Osteoblast (primary cell): ENCODE measurements at places on chromosomes 12 and 14. TPM values are rescaled to one million over a fixed set of nuclear protein-coding genes. Genes with fewer than 3 reads are reported as not detected.

TRHDE gene
- total RNA-seq, result under 0.01 and 0.59 TPM in 2 replicates

BEGAIN gene
- total RNA-seq, result 1.1 TPM in 1 of 2 replicates, not detected in the other

DLGAP5 gene
- total RNA-seq, result 4.1 and 5.1 TPM in 2 replicates

AQP2 gene
- not detected in 2 replicates for total RNA-seq

BMP4 gene
- 6.8 and 7.6 TPM in 2 replicates for total RNA-seq

CSRP2 gene
- total RNA-seq, result 10.0 and 13.4 TPM in 2 replicates

SP7 gene
- total RNA-seq, result not detected in 2 replicates

PPP1R12A gene
- total RNA-seq, result 118 and 165 TPM in 2 replicates

TOMM20L gene
- total RNA-seq, result not detected in 2 replicates

FSCB gene
- not detected in 2 replicates for total RNA-seq

FKBP11 gene
- 24.8 and 31.8 TPM in 2 replicates for total RNA-seq

OVCH1 gene
- total RNA-seq, result under 0.01 and 0.29 TPM in 2 replicates

SLC7A7 gene
- total RNA-seq, result 4.3 and 4.7 TPM in 2 replicates

FLRT2 gene
- 39.1 and 46.3 TPM in 2 replicates for total RNA-seq

GRCh38 chr12:109258607-109259544 is 50.2 kb downstream of the FOXN4 start:
- peak; percentile 42 for DNase-seq

DNA sequence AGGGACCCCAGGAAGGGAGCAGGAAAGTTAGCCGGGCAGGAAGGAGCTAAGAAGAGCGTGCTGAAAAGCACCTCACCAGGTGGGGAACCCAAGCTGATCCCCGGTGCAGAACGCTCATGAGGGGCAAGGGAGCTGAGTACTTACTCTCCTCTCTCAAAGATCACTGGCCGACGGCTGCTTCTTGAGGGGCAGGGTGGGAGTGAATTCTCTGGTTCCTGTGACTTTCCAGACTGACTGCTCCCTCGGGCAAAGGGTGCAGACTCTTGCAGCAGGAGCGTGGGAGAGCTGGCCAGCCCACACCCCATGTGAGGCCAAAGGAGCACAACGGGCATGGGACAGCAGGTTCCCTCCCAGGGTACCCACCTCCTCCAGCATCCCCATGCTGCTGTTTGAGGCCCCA is 44.9 kb upstream of the DIO3 start:
- DNase-seq, result no peak

DNA sequence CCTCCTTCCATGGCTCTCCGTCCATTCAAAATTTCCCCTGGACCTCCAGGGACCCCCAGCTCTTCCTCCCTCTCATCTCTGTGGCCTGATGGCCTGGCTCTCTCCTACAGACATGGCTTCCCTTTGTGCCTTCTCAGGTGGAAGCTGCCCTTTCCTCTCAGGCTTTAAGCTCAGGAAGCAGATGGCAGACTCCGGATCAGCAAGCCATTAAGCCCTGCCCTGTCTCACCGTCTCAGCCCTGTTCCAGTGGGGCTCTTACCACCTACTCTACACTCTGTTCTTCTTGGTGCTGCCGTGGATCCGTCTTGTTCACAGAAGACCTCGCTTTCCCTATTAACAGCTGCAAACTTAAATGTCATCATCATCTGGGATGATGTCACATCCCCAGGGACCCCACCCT is 33.1 kb downstream of the NPC2 start:
- no peak for DNase-seq

DNA sequence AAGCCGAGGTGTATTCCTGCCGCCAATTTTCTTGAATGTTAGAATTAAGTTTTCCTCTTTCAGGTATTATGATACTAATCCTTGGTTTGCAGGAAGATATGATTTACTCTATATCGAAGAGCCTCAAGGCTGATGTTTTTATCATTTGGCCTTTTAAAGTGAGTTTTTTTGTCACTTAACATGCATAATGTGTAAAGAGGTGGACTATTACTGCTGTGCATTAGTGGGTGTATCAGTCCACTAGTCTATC is 11.1 kb upstream of the TMPO start:
- DNase-seq, result no peak

DNA sequence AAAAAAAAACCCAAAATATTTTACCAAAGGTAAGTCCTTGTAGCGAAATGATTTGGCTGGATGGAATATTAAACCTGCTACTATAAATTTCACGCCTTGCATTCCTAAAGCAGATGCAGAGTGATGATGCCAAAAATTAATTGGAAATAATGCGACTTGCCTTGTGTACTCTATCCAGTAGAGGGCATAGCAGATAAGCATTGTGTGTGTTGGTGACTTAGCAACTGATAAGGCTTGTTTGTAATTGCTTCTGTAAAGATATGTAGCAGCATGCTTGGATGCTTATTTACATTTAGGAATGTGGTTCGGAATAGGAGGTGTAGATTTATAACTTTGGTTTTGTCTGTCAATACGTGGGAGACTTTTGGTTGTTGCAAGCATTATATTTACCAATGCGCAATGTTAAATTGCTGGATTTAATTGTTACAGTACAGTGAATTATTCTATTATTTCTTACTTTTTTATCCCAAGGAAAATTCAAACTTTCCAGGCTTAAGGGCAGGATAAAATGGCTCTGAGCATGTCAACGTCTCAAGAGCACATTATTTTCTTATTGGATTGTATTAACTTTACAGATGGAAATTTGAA is 80.5 kb downstream of the TMEM260 start:
- peak; percentile 76 for DNase-seq

DNA sequence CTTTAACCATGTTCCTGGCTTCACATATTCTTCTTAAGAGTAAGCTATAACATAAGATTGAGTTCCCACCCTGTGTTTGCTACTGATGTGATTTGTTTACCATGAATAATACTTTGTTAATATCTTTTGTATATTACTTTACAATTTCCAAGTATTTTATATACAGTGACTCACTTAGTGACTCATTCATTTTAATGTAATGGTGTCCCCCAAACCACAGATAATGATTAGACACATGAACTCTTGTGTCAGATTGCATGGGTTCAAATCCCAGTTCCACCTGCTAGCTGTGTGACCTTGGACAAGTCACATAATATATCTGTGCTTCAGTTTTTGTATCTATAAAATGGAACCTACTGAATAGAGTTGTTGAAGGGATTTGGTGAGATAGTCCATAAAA is 76.1 kb downstream of the MYF5 start:
- no peak for DNase-seq

DNA sequence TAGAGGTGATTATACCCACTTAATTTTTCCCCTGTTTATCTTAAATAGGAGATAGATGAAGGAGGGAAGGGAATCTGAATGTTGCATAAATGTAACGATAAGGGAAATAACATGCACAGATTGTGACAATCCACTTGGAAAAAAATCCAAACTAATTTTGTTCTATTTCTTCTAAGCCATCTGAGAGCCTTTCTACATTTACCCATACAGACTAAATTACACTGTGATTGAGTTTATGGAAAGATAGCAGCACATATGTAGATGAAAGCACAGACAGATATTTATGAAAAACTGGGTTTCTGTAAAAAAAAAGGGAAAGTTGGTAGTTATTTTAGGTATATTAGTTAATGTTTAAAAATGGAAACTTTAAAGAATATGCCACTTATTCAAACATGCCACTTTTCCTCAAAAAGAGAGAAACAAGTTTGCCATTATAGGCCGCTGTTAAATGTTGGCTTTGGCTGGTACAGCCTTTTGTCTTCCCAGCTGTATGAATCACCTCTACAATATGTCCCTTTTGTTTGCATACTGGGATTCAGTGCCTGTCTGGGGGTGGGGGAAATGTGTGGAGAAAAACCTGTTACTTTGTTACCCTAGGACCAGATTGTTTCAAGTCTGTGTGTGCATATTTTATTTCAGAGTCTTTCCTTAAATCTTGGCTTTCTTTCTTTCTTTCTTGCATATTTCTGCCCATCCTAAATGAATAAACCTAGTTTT is 470.2 kb upstream of the LMO3 start:
- DNase-seq, result no peak

GRCh38 chr12:70645494-70646317 is 8.5 kb upstream of the PTPRB start:
- DNase-seq, result no peak

GRCh38 chr14:101498526-101498860 is 62.8 kb upstream of the DIO3 start:
- peak; percentile 27 for DNase-seq

- DNase-seq, result no peak
Observed at GRCh38 chr12:4171742-4172141, 101.8 kb upstream of the CCND2 start.

- no peak for DNase-seq
Observed at GRCh38 chr12:5807514-5808219, 137.4 kb downstream of the ANO2 start.

DNA sequence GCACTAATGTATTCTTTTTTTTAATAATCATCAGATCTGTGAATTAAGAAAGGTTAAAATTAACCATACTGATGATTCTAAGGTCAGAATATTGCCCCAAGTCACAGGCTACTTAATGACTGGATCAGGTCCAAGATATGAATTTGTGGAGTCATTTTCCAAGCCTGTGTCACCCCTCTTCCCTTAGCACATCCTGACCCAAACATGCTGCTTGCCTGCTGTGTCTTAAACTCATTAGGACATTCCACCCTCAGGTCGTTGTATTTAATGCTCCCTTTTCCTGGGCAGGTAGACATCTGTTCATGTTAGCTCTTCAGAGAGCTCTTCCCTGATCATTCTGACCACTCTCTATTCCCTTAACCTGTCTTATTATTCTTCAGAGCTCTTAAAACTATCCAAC is 463.5 kb upstream of the PDE3A start:
- no peak for DNase-seq

GRCh38 chr12:49887536-49888401 is 15.9 kb downstream of the FAIM2 start:
- DNase-seq, result peak; percentile 79

- no peak for DNase-seq
Observed at GRCh38 chr14:97180304-97181200, 383.4 kb downstream of the VRK1 start.

DNA sequence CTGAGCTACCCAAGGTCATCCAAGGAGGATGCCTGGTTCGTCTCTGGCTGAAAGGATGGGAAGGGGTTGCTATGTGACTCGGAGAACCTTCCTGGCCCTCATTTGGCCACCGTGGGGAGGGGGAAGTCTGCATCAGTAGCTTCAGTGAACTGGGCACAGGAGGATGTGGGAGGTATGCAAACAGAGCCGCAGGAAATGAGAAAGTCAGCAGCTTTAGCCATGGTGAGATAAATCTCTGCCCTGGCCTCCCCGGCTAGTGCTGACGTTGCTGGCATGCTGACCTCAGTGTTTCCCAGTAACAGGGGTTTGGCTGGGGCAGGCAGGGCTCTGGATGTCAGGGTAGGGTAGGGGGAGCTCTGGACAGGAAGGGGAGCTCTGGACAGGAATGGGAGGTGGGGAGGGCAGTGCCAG is 2.3 kb upstream of the CEBPE start:
- peak; percentile 90 for DNase-seq

DNA sequence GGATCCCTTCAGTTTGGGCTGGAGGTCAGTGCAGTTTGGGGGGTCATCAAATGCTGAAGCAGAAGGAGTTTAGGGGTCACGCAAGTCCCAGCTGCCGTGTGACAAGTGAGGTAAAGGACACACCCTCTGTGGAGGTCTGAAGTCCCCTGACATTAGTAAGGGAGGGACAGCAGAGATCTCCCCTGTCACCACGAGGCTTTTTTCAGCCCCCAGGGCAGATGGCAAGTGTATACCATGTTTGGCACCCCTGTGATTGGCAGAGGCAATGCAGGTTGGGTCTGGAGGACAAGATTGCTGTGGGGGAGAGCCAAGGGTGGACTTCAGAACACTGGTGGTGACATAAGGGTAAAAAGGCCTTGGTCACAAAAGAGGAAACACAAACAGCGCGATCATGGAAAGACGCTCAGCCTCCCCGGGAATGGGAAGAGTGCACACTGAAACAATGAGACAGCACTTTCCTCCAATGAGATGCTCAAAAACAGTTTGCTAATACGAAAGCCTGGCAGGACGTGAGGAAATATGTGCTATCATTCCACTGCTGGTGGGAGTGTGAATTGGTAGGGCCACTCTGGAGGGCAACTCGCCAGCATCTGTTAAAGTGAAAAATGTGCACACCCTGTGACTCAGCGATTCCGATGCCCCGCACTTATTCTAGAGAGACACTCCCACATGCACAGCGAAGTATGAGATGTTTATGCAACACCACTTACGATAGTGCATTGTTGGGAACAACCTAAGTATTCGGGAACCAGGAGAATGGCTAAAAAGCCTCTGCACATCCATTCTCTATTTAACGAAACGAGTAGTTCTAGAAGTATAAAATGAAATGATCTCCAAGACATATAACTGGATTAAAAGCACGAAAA is 14.4 kb upstream of the CD27 start:
- peak; percentile 90 for DNase-seq

GRCh38 chr12:19155981-19156734 is 26.6 kb downstream of the PLEKHA5 start:
- peak; percentile 64 for DNase-seq

DNA sequence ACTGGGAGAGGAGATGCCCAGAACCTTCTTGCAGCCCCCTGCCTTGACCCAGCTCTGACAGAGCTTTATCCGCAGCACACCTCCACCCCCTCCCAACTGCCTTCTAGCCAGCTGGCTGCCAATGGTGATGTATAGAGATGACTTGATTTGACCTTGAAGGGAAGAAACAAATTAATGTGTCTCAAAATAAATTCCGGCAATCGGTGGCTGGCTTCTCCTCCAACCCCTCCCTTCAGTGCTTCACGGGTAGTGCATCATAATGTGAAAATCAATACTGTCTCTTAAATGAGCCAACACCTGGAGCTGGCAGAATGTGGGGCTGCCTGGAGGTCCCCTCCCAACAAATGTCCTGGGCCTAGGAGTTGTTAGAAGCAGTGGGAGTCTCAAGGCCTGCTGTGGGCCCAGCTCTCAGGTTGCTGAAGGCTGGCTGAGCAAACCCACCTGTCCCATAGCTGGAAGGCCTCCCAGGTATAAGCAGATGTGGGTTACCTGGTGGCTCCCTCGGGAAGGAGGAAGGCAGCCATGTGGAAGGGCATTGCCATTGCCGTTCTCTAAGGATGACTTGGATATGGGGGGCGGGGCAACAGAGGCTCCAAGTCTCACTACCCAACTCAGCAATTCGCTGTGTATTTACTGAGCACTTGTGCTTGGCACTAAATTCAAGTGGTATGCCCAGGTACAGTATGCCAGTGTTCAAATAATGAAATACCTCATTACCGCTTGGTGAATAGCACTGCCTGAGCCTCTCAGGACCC is 23.2 kb downstream of the HSPB8 start:
- DNase-seq, result no peak

- peak; percentile 67 for DNase-seq
Observed at GRCh38 chr12:6356374-6356820, 14.5 kb upstream of the TNFRSF1A start.

- no peak for DNase-seq
Observed at GRCh38 chr12:54028314-54029201, at the start of gene HOXC6. HOXC6 (plus strand) TSS chr12:54028440; CDS start chr12:54028522, 82 bp downstream.

GRCh38 chr14:78848234-78848820 is 678.2 kb downstream of the NRXN3 start:
- no peak for DNase-seq
